Naive thymus-derived CD8-positive, alpha-beta T cell (primary cell): ENCODE measurements at places on chromosomes 2 and 18. TPM values are rescaled to one million over a fixed set of nuclear protein-coding genes. Genes with fewer than 3 reads are reported as not detected.

The PKDCC gene
- not detected for polyA plus RNA-seq

The ASB18 gene
- polyA plus RNA-seq: not detected

DNA sequence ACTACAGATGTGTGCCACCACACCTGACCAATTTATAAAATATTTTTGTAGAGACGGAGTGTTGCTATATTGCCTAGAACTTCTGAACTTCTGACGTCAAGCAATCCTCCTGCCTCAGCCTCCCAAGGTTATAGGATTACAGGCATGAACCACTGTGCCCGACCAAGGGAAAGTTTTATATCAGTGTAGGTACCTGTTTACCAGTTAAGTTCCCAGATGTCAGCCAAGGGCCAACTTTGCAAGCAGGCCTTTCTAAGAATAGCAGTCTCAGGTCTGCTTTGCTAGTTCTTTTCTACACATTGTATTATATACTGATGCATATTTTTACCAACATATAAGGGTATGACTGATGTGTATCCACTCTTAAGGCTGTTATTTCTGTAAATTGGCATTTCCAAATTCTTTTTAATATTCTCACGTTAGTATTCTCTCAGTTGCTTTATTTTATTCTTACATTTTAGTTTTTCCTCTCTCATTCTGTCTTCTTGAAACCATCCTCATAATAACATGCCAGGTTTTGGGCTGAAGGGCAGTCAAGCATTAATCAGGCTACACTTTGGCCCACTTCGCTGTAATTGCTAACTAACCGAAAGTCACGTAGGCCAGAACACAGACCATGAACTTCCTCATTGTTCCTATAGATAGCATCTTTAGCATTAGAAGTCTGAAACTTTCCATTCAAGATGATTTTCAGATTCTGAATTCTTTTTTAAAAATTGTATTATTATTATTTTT lies 25.0 kb upstream of the CXXC1 start:
- no peak for DNase-seq

- DNase-seq: no peak
Observed at GRCh38 chr2:17162713-17163112, 355.5 kb downstream of the RAD51AP2 start.

DNA sequence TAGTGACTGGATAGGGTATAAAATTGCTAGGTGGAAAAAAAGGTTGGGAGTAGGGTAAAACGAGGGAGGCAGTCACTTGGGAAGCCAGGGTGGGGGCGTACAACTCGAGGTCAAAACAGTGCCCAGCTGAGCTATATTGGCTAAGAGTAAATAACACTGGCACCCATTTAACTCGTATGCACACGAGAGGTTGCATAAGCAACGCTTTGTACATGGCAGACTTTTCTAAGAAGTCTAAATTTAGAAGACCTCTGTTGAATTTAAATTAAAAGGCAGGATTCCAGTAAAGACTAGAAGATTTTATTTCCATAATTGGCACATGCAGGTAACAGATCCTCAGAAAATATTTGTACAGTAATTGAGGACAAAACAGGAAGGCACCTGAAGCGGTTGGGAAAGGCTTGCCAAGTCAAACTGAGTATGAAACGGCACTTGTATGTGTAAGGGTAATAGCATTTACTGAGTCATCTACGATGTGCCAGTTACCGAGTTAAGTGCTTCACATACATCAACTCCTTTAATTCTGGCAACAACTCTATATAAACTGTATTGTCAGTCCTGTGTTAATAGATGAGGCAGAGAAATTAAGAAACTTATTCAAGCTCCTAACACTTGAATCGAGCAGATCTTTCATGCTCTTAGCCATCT lies 1.4 kb upstream of the MALT1 start:
- DNase-seq: no peak

- DNase-seq: no peak
Observed at GRCh38 chr2:29425866-29426265, 310.7 kb downstream of the CLIP4 start.
